ENCODE measurements at places on chromosomes 1 and 21.

GRCh38 chr1:213969958-213970555, 17.7 kb upstream of the PROX1 start:
- no peak for DNase-seq

DNA sequence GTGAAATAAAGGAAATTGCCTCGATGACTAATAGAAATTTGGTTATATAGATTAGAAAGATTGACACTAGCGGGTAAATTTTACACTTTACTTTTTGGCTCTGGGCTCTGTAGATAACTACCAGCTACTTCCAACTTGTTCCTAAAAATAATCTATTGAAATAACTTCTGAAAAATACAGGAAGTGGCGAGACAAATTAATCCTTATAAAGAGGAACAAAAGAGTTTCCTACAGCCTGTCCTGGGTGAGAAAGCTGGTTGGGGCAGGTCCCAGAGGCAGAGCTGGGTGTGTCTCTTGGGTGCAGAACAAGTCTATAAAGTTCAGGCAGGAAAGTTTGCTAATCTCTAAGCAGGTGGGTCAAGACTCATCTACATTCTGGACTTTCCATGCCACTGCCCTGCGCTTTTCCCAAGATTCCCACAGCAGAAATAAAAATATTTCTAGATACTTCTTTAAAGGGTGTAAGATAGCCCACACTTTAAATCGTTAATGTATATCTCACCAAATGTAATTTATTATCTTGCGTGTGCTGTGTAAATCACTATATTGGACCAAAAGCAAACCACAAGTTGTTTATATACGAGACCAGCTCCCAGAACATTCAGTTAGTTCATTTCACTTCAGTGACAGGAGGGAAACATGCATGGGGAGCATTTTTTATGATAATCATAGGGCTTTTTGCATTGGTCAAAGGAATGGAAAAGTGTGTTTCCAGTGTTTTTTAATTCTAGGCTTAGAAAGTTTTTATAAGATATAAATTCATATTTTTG, 70.1 kb upstream of the NRIP1 start:
- DNase-seq = no peak

DNA sequence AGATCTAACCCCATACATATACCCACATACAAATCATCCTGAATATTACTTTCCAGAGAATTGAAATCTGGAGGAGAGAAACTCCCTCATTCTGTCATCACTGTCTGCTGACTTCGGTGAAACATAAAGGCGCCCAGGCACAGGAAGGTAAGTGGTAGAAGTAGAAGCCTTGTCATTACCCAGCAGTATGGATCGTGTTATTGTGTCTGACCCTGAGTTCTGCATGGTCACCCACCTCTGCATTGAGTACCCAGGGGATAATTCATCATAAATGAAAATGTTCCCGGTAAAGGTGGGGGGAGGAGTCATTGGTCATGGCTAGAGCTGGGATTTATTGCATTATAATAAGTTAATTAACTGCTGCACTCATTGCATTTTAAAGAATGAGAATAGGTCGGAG, 342.6 kb upstream of the PKN2 start:
- no peak for DNase-seq

GRCh38 chr21:45306832-45307571, 19.3 kb upstream of the POFUT2 start:
- no peak for DNase-seq

DNA sequence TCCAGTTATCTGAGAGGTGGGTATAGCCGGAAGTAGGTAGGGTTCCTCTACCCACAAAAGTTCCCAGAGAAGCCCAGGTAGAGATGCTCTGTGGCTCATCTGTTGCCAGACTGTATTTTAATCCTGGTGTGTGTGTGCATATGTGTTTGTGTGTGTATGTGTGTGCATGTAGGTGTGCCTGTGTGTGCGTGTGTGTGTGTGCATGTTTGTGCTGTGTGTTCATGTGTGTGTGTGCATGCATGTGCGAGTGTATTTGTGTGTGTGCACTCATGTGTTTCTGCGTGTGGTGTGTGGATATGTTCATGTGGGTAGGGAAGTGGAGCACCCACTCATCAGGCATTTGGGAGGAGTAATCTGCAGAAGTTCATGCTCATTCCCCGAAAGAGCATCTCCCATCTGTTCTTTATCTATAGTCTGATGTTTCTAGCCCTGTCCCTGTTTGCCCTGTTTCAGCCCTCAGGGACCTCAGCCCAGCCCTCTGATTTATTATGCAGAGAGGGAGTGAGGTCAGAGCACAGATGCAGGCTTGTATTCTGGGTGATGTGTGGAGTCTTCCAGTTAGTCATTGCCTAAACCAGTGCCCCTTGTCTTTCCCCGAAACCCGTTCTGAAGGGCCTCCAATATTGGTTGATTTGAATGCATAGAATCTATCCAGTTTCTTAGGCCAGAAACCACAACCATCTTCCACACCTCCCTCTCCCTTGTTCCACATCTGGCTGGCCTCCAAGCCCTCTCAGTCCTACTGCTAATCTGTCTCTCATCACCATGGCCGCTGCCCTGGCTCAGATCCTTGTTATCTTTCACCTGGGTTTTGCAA, 69.1 kb downstream of the DISC1 start:
- DNase-seq = no peak

GRCh38 chr21:36946949-36947356, 19.5 kb downstream of the HLCS start:
- no peak for DNase-seq

- no peak for DNase-seq
These were observed 31.0 kb downstream of the ILDR2 start for GRCh38 chr1:166944186-166944967.

DNA sequence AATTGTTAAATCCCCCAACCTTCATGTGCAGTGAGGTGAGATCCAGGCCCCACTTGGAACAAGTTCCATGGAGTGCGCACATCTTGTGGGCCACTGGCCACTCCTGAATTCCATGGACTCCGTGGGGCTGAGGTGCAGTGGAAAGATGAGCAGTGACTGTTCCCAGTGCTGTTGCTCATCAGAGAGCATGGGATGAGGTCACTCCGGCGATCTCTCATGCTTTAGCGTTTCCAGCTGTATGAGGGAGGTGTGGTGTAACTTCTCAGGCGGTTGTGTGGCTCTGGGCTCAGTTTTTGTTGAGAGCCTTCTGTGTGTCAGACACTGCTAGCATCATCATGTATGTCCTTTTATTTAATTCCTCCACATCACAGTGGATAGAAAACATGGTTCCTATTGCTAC, 96.2 kb downstream of the GALNT2 start:
- DNase-seq = no peak

DNA sequence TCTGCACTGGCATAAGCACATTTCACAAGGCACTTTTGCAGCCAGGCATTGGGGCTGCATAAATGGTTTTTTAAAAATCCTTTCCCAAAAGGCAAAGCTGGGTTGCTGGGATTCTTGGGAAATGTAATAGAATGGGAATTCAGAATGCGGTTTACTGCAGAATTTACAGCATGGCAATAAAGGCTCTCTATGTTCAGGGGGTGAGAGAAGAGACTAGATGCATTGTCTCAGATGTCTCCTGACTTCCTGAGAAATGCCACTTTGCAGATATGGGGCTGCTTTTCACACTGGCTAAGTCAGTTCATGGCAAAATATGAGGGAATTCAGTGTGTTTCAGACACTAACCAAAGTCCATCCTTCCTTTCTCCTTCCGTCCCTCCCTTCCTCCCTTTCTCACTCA, 13.5 kb downstream of the FCGR2B start:
- DNase-seq = no peak

- no peak for DNase-seq
These were observed 98.0 kb downstream of the ST3GAL3 start for GRCh38 chr1:43805340-43805739.

- DNase-seq = peak; percentile 80
These were observed 28.3 kb upstream of the PCBP3 start for GRCh38 chr21:45615145-45615711.

GRCh38 chr1:184684285-184685074, 70.2 kb downstream of the EDEM3 start:
- DNase-seq = no peak

DNA sequence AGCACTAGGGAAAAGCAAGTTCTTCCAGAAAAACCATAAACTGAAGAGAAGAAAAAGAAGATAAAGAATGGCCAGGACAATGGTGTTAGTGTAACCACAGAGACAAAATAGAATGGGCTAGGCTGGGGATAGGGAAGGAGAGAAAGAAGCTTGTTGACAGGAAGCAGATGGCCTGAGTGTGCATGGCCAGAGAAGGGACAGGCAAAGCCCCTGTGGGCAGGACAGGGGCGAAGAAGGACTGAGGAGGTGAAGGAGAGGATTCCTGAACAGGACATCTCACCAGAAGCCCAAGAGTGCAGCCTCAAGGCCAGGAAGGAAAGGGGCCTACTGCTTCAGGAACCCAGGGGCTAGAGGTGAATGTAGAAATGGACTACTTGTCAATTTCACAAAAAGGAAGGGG, 29.3 kb downstream of the IQGAP3 start:
- DNase-seq = no peak

GRCh38 chr1:193448682-193449461, 262.5 kb upstream of the B3GALT2 start:
- peak; percentile 8 for DNase-seq

DNA sequence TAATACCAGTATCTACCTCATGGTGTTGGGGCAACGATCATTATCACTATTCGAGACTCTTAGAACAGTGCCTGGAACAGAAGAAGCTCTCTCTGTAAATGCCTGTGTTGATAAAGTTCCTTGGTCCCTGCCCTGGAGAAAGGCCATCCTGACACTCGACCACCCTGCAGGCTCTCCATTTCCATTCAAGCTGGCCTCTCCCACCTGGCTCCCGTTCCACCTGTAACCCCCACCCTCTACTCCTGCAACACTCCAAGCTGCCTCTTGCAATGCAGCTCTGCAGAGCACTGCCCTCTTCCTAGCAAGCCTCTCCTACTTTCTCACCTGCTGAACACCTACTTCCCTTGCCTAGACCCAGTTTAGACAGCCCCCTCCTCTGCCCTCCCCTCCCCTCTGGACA, 6.1 kb downstream of the SPOCD1 start:
- DNase-seq = no peak

DNA sequence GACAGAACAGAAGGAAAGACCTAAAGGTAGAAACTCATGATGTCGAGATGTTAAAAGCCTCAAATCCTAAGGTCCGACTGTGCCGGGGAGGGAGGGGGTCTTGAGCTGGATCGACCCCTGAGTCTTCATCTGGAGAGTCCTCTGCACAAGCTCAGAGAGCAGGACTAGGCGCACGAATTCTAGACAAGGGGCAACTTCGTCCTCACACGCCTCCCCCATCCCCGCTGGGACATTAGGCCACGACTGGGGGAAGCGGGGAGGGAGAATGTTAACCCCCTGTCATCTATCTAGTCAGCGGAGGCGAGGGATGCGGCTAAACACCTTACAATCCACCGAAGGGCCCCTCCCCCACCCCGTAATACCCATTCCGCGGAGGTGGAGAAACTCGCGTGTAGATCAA, 94.7 kb downstream of the PRKAB2 start:
- DNase-seq = no peak

DNA sequence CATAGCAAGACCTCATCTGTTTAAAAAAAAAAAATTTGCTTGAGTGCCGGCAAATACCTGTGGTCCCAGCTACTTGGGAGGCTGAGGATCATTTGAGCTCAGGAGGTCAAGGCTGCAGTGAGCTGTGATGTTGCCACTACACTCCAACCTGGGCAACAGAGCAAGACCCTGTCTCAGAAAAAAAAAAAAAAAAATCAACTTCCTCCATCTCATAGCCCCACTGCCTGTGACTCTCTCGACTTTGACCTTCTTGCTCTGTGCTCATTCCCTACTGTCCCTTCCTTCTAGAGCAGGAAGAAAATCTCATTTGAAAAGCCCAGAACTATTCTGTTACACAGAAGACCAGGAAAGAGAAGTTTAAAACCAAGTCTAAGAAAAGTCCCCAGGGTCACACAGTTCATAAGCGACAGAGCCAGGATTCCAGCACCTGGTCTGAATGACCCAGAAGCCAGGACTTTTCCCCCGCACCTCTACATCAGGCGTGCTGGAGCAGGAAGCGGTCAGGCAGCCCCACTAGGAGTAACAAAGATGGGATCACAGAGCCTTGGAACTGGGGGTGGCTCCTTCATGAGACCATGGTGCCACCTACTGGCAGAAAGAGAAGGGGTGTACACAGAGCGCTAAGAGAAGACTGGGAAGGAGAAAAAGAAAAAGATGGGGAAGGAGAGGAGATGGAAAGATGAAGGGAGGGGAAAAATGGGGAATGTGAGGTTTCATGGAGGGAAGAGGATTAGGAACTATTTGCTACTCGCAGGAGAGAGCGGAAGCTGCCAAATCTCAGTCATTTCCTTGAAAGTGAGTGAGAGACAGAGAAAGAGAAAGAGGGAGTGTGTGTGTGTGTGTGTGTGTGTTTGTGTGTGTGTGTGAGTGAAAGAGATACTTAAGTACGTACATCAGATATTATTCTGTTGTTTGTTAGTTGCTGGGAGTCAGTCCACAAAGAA, 3.1 kb upstream of the P3R3URF start:
- DNase-seq = peak; percentile 54

- DNase-seq = no peak
These were observed 29.3 kb downstream of the SDC3 start for GRCh38 chr1:30879126-30879786.

GRCh38 chr1:154148807-154149206, 6.1 kb downstream of the NUP210L start:
- no peak for DNase-seq

DNA sequence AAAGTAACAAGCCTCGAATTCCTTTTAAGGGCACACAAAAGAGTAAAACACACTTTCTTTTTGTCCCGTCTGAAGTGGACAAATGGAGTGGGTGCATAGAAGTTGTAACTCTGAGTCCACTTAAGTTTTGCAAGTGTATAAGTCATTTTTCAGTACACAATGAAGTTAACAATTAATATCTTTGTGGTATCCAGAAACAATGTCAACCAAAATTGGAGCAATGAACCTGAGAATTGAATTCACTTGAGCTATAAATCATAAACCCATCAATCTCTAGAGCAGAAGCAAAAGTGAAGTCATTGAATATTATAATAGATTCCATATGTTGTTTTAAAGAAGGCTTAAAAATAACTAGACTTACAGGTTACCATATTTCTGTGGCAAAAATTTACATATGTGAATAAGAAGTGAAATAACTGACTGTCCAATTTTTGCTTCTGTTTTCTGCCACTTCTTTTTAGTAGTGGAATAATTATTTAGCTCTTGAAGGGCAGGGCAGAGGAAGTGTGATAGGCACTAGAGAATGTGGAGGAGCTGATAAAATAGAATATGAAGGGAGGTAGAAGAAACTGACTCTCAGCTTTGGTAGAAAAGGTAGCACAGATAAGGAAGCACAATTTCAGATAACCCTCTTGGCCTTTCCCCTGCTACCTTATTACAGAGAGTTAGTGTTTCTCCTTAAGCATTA, 73.9 kb upstream of the RGL1 start:
- DNase-seq = no peak

DNA sequence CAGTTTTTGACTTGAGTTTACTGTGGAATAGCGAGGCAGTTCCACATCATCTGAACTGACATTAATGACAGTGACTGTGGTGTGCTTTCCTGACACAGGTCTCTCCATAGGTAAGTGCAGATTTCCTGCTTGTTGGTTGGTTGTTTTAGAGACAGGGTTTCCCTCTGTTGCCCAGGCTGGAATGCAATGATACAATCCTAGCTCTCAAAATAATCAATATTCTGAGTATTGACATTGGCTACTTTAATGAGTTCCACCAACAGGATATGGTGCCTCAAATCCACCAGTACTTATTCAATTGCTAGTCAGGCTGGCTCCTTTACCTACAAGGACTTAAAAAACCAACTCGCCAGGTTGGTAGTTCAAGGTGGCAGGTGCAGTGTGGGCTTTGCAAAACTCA, 63.8 kb downstream of the CLSTN1 start:
- DNase-seq = no peak
